D341Med (cell line): ENCODE measurements at places on chromosomes 6 and 20.

- DNase-seq, result no peak
These were observed 420.1 kb downstream of the NKAIN2 start for GRCh38 chr6:124223611-124224345.

GRCh38 chr6:3022765-3023662 lies 23.3 kb downstream of the NQO2 start:
- DNase-seq, result no peak

DNA sequence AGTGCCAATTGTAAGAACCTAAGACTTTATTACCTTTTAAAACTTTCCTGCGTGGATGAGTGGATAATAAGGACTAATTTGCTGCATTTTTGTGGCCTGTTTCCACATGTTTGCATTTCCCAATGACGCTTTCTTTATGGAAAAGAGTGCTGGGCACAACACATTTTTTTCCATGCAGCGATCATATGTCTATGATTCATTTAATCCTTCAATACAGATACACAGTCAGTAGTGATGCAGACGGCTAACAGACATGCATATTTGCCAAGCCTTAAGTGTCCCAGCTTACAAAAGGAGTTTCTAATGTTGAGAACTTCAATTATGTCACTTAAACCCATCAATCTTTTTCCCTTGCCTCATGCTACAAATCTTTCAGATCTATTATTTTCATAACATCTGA lies 239.8 kb upstream of the PREP start:
- no peak for DNase-seq

DNA sequence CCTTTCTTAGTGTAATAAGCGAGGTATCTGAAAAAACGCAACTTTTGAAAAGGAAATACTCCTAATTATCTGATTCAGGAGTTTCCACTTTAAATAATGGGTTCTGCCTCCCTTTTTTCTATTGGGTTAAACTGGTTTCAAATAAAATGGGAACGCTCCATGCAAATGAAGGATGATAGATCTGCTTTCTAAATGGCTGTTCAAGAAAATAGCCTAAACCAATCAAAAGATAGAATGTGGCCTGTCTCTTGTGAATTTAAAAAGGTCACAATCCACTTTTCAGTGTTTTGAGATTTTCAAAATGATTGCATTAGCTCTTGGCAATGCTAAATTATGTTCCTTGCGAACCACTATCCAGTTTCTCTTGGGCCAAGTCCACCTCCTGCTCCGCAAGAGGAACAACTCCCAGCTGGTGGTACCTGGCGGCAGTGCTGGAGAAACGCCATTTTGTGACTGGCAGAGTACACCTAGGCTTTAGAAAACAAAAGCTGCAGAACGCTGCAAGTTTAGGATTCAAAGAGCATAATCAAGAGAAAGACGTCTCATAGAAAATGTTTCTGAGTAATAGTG lies 56.7 kb downstream of the TRIM38 start:
- no peak for DNase-seq

GRCh38 chr6:52759085-52759484 lies 4.2 kb downstream of the GSTA2 start:
- no peak for DNase-seq

DNA sequence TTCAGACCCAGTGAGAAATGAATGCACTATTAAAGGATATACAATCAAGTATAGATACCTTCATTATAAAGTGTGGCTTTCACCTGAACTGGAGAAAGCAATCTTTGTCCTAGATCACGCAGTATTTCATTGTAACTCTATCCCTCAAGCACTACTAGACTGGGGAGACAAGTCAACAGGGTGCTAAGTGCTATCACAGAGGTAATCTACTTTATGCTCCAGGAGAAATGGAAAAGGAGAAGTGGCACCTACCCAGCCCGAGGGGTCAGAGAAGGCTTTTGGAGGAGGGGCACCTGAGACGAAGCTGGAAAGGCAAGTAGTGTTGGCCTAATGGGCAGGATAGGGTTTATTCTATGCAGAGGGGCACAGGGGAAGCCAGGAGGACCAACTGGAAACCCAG lies 17.1 kb downstream of the ZHX3 start:
- no peak for DNase-seq

GRCh38 chr20:12999201-12999600 lies 9.6 kb upstream of the SPTLC3 start:
- DNase-seq, result no peak

DNA sequence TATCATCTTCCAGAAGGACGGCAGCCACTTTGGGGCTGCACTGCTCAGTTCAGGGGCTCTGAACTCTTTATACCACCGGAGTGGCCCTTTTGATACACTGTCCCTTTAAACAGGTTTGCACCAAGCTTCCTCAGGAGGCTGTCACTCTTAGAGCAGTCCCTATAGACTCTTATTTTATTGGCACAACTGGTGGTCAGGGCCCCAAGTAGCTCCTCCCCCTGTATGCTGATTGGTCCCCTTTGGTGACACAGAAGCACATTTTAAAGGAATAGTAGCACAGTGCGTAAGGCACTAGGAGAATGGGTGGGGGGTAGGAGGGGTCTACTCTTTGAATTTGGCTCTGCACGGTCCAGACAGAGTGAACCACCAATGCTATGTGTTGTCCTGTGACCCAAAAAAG lies 122.6 kb upstream of the MLN start:
- DNase-seq, result peak; percentile 56

DNA sequence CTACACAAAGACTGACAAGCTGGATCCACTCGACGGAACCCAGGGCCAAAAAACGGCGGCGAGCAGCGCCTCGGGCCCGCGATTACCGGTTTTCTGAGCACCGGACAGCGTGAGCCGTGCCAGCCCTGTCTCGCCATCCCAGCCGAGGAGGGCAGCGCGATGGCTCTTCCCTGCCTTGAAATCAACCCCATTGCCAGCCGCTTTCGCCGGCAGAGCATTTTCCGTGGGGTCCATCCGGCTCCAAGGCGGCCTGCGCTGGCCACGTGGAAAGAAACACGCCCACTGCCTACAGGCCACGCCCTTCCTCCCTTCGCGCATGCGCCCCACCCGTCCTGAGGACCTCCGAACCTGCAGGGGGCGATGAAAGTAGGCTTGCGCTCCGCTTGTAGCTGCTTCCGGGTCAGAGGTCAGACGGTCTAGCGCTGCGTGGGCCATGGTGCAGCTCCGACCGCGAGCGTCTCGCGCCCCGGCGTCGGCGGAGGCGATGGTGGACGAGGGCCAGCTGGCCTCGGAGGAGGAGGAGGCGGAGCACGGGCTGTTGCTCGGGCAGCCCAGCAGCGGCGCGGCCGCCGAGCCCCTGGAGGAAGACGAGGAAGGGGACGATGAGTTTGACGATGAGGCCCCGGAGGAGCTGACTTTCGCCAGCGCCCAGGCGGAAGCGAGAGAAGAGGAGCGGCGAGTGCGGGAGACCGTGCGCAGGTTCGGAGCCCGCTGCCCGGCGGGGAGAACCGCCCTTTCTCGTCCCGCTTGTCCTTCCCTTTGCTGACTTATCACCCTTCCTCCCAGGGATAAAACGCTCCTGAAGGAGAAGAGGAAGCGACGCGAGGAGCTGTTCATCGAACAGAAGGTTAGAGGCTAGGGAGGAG lies at the start of gene NOL7:
Gene NOL7, plus strand, starts transcription at position 410 of the 866 bp plus-strand sequence. Its CDS starts 24 bp downstream, at position 434.
- peak; percentile 99 for DNase-seq

DNA sequence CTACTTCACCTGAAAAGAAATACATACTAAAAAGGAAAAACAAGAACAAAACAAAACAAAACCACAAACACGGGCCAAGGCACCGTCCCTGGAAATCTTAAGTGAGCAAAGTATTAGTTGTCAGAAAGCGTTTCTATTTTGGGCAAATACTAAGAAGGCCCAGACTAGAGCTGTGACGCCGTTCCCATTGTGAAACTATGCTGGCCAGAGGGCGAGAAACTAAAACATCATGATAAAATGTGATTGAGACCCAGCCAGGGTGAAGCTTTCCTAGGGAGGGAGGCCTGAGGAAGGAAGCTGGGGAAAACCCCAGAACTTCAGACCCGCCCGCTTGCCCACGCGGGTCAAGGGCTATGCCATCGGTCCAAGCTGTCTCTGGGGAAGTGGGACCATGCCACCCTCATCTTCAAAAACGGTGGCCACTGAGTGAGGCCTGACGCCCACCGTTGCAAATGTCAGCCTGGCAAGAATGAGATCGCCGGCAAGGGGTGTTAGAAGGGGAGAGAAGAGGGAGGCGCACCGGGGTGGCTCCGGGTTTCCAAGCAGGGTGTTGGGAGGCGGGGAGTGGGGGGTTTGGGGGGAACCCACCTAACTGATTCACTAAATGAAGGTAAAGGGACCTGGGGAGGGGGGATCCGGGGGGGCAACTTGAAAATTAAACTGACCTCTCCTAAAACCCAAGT lies 1950.9 kb upstream of the DEFB115 start:
- no peak for DNase-seq

GRCh38 chr6:156940221-156940620 lies 163.0 kb downstream of the ARID1B start:
- no peak for DNase-seq

- no peak for DNase-seq
These were observed 113.0 kb downstream of the GMDS start for GRCh38 chr6:2132416-2132815.

GRCh38 chr20:1721687-1722512 lies 64.3 kb upstream of the SIRPG start:
- DNase-seq, result no peak

GRCh38 chr20:971346-971745 lies 30.8 kb downstream of the RSPO4 start:
- no peak for DNase-seq
